ENCODE measurements at places on chromosomes 5 and 9.

- no peak for DNase-seq
Measured at GRCh38 chr9:25207402-25208195, 470.6 kb downstream of the TUSC1 start.

- DNase-seq: no peak
Measured at GRCh38 chr9:113857875-113858274, 18.2 kb upstream of the ZNF618 start.

GRCh38 chr5:106195679-106196474 is 1474.9 kb downstream of the EFNA5 start:
- DNase-seq: no peak

DNA sequence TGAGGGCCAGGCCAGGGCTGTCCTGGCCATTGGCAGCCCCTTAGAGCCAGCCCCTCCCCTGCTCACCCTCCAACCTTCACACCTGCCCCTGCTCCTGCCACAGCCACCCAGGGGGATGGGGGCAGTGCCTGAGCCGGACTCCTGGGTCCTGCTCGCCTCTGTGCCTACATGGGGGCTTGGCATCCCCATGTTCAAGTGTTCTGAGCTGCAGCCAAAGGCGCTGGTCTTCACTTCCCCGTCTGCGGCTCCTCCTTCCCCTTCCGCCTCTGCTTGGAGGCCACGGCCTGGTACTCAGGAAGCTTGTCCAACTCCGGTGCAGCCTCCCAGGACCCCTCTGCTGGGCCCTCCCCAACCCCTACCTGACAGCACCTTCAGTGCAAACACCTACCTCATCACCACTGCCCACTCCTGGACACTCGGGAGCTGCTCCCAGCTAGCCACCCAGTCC is 2.3 kb upstream of the DNLZ start:
- DNase-seq: no peak

GRCh38 chr9:137454145-137454596 is 5.0 kb downstream of the NSMF start:
- no peak for DNase-seq

GRCh38 chr9:114372921-114373448 is 14.8 kb downstream of the AKNA start:
- DNase-seq: no peak

GRCh38 chr9:105842023-105842644 is 147.8 kb downstream of the TMEM38B start:
- DNase-seq: no peak

- no peak for DNase-seq
Measured at GRCh38 chr5:127673117-127673800, 24.4 kb downstream of the CTXN3 start.

DNA sequence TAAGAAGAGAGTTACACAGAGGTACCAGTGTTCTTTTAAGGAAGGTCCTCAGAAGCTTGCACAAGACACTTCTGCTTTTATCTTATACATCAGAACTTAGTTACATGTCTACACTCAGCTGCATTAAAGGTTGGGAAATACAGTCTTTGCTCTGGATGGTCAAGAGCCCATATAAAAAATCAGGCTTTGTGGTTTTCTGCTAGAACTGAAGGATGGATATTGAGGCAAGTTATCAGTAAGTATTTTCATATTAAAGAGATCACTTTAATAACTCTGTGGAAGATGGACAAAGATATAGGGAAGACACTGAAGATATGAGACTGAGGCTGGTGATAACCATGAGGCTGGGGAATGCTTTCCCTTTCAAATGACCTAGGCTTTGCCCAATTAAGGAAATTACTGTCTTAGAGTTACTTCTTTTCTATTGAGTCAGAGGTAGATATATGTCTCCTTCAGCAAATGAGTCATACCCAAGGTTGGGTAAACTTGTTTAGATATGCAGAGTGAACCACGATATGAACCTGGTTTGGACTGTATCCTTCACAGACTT is 87.0 kb upstream of the TNC start:
- DNase-seq: no peak

- DNase-seq: no peak
Measured at GRCh38 chr5:137856916-137857862, 10.5 kb upstream of the MYOT start.

- DNase-seq: no peak
Measured at GRCh38 chr9:87372356-87372851, 125.3 kb upstream of the DAPK1 start.

GRCh38 chr9:104841601-104842141 is 77.7 kb downstream of the NIPSNAP3B start:
- no peak for DNase-seq

GRCh38 chr5:111379391-111379816 is 132.9 kb downstream of the STARD4 start:
- no peak for DNase-seq

DNA sequence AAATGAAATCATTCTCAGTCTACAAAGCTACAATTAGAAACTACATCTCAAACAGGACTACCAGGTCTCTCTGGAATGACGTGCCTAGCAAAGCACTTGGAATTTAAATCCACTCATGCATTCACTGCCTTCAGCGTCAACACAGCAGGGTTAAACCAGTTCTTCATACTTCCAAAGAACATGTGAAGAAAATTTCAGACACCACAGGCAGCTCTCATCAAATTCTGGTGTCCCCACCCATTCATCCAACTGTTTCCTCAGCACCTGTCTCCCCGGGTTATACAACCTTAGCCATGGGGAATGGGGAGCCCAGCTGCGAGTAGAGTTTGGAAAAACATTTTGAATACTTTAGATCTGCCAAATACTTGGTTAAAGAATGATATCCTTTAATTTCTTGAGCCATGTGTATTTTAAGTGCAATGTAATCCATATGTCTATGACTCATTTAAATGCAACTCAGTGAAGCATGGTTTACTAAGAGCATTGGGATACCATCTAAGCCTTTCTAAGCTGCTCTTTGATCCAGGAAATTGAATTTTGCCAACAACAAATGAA is 17.5 kb downstream of the ADAM19 start:
- no peak for DNase-seq

GRCh38 chr9:128723352-128723865 is 518 bp downstream of the ZDHHC12 start:
- no peak for DNase-seq

DNA sequence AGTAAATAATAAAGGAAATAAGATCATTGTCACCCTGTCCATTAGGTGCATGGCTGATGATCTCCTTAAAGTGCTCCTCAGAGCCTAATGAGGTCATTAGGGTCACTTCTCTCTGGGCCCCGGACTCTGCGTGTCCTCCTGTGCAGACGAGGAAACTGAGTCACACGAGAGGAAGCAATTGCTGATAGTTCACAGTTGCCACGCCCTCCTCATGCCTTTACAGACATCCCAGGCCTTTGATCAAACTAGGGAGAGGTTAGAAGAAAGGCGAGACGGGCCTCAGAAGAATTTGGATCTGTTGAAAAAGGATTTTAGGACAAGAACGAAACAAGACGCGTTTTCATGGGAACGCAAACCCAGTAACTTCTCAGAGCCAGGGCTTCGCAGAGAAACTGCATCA is 32.0 kb upstream of the MSX2 start:
- no peak for DNase-seq

DNA sequence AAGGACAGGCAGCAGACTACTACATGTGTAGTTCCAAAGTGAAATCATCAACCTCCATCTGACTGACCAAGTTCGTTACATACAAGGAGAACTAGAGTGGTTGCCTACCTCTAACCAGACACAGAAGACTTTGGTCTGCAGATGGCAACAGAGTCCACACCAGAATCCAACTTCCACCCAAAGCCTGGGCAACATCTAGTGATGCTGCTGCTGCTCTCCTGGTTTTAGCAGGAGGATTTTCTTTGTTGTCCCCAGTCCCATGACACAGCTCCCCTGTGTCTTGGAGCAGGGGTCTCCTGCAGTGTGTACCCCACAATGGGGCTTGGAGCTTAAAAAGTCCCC is 46.4 kb upstream of the APC start:
- no peak for DNase-seq

- DNase-seq: no peak
Measured at GRCh38 chr9:6045364-6045763, 29.9 kb upstream of the RANBP6 start.

- no peak for DNase-seq
Measured at GRCh38 chr5:22591461-22591860, 261.7 kb downstream of the CDH12 start.

DNA sequence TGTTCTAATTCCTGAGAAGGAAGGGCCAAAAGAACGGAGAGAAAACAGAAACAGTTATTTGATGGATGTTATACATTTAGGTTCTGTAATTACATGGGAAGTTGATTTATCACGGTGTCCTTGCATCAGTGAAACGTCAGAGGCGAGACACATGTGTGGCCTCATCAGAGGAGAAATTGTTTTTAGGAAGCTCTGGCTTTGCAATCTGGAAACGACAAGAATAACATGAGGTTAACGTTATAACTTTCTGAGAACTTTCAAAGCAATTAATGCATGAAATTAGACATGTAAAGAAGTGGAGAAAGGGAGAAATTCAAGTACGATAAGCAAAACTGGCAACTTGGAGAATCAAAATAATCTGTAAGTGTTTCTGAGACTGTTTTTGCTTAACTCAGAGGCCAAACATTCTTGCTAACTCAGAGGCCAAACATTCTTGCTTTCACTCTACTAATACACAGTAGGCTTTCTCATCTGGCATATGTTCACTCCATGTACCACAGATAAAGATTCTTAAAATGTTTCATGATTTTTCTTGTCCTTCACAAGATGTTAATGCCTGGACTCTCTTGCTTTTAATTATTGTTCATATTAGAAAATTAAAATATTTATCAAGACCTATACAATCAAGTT is 933.0 kb downstream of the TLE4 start:
- no peak for DNase-seq

GRCh38 chr9:124202447-124202971 is 55.2 kb upstream of the NEK6 start:
- DNase-seq: no peak

DNA sequence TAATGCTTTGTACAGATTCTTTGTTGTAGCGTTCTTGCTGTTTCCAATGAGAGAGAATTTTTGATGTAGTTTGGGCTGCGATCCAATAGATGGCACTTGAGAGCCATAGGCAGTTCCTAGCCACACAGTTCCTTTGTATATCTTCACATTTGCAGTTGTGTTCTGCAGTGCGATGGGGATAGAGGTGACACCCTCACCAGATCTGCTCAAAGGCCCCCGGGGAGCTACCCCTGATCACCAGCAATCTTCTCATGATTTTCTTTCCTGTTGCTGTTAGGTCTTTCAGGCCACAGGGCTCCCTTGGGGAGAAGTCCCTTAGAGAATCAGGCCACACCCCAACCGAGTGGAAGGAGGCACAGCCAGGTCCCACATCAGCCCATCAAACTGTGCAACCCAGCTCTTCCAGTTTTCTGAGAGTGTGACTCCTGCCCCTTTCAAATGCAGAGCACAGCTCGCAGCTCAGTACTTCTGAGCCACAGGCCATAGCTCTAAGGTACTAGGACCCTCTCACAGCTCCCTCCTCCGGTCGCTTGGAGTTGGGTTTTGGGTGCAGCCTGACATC is 353.7 kb downstream of the SLCO4C1 start:
- DNase-seq: no peak

DNA sequence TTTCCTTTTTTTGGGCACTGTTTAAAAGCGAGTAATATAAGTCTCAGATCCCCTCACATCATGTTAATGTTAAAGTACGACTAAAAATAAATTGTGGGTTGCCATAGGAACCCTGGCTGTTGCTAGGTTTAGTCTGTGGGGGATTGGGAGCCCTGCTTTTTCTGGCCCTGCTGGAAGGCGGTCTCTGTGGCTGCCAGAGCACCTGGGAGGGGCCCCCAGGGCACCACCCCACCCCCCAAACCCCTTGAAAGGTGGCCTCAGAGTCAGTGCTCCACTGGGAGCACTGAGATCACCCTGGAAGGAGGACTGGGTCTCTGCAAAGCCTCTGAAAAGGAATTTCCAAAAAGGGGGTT is 66.2 kb upstream of the NEURL1B start:
- no peak for DNase-seq

- no peak for DNase-seq
Measured at GRCh38 chr5:65874241-65874640, 52.1 kb upstream of the ERBIN start.

DNA sequence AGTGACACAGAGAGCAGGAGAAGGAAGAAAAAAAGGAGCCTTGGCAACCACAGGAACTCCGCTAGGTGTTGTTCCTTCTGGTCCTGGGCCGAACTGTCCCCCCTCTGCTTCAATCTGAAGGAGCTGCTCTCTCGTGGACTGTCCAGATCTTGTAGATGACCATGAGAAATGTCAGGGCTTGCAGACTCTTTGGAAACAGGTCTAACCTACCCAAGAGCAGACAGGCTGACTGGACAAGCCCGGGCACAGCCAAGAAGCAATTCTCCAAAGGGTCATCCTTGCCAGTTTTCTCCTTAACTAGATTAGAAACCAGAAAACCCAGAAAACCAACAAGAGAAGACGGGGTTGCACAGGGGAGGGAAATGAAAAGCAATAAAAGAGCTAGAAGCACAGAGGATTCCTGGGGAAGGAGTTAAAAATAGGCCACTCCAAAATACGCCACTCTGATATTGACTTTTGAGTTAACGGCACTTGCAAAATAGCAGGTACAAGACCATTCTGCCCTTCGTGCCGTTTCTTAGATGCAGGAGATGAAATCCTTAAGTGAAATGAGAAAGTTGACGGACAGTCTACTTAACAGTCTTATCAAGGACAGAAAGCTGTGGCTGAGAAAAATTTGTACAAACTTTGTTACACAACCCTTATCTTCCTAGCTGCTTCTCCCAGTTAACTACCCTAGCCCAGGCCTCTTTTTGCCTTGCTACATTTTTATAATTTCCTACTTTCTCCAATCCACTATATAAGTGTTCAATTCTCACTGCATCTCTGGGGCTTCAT is 5.8 kb downstream of the GCNT4 start:
- DNase-seq: no peak

DNA sequence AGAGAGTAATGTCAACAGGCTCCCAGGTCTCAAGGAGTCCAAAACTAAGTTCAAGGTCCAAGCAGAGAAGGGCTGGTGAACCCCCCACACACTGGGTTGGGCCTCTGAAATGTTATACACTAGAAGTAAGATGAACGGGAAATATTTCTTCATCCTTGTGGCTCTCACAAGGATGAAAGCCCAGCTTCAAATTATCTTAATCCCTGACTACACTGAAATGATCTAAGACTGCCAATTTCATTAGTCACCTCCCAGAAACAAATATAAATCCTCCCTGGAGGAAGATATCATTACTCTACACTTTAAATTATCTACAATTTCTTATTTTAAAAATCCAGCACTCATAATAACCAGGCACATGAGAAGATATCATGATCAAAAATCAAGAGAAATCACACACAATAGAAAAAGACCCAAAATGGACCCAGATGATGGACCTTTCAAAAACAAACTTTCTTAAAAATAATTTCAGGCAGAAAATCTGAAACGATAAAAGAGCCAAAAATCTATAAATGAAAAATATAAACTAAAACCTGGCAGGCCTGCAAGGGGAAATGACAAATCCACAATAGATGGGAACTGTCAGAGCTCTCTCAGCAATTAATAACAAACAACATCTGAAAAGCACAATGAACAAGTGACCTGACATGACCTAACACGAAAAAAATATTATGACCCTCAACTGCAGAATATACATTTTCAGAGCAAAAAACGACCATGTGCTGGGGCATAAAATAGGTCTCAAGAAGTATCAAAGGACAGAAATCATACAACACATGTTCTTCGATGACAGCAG is 117.4 kb downstream of the GPR21 start:
- no peak for DNase-seq
